Activated gamma-delta T cell treated with anti-CD3 and anti-CD28 coated beads, Interleukin-2, amount 50 U/mL, for 16 hours (primary cell): ENCODE measurements at places on chromosomes 2 and 18.

DNA sequence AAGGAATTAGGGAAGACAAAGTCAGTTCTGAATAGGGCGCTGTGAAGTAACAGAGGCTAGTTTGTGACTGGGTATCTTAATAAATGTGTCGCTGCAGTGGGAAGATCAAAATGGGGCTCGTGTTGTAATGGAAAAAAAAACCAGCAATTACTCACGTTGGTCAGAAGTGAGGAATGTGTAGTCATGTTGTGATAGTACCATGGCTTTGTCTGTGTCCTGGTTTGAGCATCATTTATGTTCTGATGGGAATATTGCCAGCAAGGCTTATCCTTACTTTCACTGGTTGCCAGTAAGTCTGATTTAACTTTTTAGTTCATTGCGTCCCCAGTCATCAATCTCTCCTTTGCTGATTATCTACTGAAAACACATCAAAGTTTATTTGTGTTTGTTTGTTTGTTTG lies 467.6 kb downstream of the NYAP2 start:
- DNase-seq = no peak

- DNase-seq = no peak
Observed at GRCh38 chr2:176471949-176472348, 202.7 kb downstream of the MTX2 start.

- no peak for DNase-seq
Observed at GRCh38 chr2:165361514-165361913, 108.0 kb upstream of the CSRNP3 start.

DNA sequence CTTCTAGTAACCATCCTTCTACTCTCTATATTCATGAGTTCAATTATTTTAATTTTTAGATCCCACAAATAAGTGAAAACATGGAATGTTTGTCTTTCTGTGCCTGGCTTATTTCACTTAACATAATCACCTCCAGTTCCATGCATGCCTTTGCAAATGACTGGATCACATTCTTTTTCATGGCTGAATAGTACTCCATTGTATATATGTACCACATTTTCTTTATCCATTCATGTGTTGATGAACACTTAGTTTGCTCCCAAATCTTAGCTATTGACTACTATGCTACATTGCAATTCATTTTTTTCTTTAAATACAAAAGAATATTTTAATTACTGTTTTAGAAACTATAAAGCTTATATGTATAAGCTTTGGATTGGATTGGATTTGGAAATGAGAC lies 240.4 kb upstream of the LYPD1 start:
- DNase-seq = no peak

GRCh38 chr18:47265197-47265596 lies 13.7 kb upstream of the SKOR2 start:
- DNase-seq = no peak

DNA sequence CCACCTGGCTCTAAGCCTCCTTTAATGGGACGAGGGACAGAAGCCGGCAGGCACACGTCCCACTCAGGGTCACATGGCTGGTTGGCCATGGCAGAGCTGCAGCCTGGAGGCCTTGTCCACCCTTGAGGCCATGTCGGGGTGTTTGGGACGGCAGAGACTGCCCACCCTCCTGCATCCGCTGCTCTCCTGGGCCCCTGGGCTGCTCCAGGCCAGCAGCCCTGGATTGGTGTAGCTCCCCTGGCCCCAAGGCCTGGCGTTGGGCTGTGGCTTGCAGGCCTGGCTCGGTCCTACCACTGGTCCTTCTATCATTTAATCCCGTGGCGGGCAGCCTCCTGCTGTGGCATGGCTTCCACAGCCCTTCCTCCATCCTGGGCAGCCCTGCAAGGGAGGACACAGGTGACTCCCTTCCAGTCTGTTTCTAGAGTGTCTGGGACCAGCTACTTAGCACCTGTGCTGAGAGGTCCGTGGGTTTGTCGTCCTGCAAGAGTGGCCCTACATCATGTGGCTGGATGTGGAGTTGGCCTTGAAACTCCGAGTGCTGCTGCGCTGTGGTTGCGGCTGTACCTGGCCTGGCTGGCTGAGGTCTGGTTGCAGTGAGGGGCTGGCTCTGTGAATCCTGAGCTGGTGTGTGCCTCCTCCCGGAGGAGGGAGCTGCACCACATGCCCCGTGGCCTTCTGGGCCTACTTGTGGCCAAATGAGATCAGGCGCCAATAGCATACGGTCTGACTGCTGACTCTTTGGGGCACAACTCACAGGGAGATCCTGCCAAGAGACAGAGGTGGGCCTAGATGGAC lies 67.3 kb downstream of the SH3RF3 start:
- no peak for DNase-seq

GRCh38 chr2:120134263-120134662 lies 88.9 kb downstream of the TMEM185B start:
- no peak for DNase-seq

- no peak for DNase-seq
Observed at GRCh38 chr2:68458981-68459380, 8.1 kb downstream of the FBXO48 start.

DNA sequence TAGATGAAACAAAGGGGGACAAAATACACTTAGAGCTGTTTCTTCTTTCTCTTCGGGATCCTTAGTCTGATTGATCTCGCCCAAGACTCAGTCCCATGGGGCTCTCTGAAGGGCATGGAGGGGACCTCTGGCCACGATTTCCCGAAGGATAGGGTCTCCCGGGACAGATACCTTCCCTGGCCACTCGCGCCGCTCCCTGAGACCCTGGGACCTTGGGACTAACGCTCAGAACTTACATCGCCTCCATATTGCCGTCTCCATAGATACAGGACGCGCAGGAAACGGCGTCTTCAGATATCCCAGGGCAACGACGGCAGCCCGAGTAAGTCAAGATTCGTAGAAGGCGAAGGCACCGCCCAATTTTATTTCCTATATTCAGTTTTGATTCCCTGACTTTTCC lies at the start of gene CFAP65:
TSS of gene CFAP65 (minus strand) at position 265 of the 400 bp plus-strand sequence. CDS start 2,468 bp downstream, outside the sequence.
- DNase-seq = no peak

DNA sequence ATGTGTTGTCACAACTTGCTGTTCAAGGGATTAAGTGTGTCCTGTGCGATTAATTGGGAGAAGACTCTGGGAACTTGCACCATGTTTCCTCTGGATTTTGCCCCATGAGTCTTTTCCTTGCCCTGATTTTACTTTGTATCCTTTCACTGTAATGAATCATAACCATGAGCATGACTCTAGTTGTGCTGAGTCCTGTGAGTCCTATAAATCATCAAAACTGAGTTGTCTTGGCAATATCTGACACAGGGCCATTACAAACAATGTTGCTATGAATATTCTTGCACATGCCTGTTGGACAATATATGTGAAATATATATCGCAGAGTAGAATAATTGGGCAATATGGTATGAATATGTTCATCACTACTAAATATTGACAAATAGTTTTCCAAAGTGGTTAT lies 56.5 kb upstream of the COL5A2 start:
- no peak for DNase-seq

DNA sequence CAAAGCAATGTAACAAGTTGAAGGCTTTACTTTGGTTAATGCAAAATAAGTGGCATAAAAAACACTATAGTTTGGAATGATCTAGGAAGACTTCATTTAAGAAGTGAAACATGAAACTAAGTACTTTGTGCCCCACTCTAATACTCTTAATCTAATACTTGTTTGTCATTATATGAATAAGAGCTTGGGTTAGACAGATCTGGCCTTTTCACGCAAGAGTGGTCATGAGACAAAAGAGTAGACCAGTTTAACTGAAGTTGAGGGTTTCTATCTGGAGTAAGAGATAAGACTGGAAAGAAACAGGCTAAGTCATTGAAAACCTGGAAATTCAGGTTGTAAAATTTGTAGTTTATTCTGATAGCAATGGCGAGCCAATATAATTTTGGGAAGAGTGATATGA lies 2.8 kb downstream of the SLC30A6 start:
- no peak for DNase-seq

GRCh38 chr2:170932948-170933347 lies 3.9 kb downstream of the GORASP2 start:
- no peak for DNase-seq

DNA sequence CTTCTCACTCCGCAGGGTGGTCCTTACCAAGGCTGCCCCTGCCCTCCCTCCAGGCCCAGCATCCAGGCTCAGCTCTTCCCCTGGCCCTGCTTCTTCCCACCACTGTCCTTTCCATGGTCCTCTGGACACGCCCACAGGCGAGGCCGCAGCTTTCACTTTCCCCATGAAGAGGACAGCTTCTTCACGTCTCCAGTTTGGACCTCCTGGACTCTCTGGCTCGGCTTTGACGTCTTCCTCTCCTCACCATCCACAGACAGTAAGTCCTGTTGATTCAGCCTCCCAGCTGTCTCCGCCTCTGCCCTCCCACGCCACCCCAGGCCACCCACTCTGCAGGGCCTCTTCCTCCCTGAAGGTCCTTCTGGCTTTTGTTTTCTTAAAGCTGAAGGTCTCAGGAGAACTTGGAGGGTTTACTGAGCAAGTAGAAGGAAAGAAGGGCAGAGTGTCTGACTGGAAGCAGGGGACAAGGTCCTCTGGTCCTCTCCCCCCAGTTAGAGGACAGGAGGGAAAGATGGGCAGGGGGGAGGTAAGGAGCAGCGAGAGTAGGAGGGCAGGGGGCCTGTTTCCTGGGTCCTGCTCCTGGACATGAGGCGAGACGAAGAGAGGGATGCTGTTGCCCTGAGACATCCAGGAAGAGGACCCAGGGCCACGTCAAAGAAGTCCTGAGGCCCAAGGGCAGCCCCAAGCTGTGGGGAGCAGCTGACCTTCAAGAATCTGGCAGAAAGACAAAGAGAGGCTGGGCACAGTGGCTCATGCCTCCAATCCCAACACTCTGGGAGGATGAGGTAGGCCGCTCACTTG lies 24.7 kb upstream of the NMUR1 start:
- DNase-seq = no peak

DNA sequence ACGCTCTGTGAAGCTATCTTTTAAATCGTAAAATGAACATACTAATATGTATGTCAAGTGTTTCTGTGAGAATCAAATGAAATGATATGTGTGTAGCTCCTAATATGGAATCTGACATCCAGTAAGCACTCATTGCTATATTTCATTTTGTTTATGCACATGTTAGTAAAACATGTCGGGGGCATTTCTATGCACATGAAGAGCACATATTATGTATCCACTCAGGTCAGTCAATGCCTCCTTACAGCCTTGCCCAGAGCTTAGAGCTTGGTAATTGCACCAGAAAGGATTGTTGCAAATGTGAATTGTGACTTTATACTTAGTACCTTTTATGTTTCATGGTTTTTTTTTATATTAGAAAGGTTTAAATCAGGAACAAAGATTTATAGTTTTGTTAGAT lies 463.7 kb upstream of the HNMT start:
- no peak for DNase-seq

GRCh38 chr2:74002505-74003421 lies 18.1 kb downstream of the TET3 start:
- DNase-seq = peak; percentile 63

DNA sequence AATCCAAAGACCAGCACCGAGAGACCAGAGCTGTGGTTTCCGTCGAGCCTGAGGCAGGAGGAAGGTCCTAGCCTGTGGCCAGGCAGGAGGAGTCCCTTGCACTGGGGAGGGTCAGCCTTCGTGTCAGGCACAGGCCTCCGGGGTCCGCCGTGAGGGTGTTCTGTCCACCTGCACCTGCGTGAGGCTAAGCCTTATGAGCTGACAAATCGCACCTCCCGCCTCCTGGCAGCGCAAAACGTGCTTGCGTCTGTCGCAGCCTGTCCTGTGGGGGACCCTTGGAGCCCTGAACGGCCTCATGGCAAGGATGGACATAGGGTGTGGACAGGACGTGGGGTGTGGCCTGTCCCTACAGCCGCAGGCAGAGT lies 73.3 kb downstream of the KCNG2 start:
- DNase-seq = no peak

DNA sequence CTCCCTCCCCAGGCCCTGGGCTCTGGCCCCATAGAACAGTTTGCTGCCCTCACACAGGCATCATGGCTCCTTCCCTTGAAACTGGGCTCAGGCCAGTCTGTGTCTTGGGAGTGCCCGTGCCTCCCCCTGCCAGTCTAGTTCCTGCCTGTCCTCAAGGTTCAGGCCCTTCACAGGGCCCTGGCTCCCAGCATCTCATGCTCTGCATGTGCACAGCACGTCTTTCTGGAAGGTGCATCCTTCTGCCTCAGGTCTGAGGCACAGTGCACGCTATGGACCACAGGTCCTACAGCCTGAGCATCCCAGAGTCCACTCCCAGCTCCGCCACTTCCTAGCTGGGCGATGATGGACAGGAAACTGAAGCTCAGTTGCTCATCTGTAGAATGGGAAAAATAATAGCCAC lies 35.6 kb upstream of the FOSL2 start:
- DNase-seq = no peak

DNA sequence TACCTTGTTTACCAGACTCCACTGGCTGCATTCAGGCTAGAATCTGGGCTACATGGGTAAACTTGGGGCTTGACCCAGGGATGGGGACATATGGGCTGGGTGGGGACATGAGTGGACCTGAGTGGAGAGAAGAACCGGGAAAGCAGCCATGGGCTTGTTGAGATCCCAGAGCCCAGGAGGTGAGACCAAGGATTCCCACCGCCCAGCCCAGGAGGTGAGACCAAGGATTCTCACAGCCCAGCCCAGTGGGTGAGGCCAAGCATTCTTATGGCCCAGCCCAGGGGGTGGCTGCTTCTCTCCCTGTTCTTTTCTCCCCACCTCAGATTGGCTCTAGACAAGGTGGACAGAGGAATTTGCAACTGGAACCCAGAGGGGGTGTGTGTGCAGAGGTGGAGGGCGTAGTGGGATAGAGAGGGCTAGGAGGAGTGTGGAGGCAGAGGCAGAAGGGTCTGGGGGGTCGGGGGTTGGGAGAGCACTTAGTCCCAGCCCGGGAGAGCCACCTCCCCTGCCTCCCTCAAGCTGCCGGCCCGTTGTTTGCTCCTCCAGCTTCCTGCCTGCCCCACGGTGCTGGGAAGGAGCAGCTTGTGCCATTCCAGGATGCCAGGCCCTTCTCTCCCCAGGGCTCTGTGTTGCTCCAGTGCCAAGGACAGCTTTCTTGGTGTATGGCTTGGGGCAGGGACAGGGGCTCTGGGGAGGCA lies 25.6 kb downstream of the GLI2 start:
- no peak for DNase-seq

DNA sequence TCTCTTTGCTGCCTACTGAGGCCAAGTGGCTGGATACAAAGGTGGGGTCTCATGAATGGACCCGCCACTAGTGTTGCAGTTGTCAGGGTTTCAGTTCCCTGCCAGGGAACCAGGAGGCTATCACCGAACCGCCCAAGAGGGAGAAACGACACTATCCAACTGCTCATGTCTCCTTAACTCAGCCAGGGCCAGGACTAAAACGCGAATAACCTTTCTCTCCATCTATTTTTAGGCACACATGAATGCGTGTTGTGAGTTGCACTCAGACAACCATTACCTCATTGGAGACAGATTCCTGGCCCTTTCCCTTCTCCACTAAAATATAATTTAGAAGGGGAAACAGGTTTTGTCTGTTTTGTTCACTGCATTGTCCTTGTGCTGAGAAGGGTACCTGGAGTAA lies 559.5 kb downstream of the SOCS6 start:
- no peak for DNase-seq
